Thymus (tissue), 14 donors: ENCODE measurements at places on chromosomes 5 and 9. TPM values are rescaled to one million over a fixed set of nuclear protein-coding genes. Genes with fewer than 3 reads are reported as not detected.

The PCDHGA1 gene
- total RNA-seq: 0.09 TPM

The ARL14EPL gene
- total RNA-seq: not detected

The RNF44 gene
- 19.3 TPM for total RNA-seq

The PCDHGA7 gene
- 0.28 TPM for total RNA-seq

The SLC34A1 gene
- 0.05 TPM for total RNA-seq

The FOXD4L5 gene
- 0.09 TPM for total RNA-seq

The ZSWIM6 gene
- total RNA-seq: 3.7 TPM

DNA sequence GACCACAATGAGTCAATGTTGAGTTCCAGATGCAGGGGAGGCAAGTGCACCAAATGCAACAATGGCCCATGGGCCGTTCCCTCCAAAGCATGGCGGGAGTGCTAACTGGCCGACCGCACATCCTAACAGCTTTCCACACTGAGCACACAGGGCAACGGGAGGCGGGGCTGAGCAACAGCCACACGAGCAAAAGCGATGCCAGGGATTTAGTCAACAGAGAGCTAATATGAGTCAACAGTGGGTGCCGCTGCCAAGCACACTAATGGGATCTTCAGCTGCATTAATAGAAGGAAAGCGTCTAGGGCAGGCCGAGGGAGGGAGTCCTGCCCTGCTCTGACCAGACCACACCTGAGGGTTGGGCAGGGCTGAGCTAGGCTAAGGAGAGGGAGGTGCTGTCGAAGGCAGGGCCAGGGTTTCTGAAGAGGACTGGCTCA lies 4.6 kb downstream of the EPB41L4B start:
- DNase-seq: no peak

GRCh38 chr9:35732800-35733541 lies 505 bp downstream of the CREB3 start:
- DNase-seq: no peak

DNA sequence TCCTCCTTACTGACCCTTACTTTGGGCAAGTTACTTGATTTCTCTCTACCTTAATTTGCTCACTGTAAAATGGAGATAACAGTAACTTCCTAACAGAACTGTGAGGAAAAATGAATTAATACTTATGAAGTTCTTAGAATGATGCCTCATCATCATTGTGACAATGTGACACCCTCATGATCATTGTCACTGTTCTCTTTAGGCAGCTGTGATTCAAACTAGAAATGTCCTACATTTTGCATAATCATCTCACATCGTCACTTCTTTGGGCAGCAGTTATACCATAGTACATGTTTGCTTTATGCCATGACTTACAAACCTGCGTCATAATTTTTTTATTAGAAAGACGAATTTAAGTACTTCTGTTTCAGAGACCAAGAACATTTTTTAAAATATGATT lies 9.7 kb downstream of the SLC30A5 start:
- no peak for DNase-seq

DNA sequence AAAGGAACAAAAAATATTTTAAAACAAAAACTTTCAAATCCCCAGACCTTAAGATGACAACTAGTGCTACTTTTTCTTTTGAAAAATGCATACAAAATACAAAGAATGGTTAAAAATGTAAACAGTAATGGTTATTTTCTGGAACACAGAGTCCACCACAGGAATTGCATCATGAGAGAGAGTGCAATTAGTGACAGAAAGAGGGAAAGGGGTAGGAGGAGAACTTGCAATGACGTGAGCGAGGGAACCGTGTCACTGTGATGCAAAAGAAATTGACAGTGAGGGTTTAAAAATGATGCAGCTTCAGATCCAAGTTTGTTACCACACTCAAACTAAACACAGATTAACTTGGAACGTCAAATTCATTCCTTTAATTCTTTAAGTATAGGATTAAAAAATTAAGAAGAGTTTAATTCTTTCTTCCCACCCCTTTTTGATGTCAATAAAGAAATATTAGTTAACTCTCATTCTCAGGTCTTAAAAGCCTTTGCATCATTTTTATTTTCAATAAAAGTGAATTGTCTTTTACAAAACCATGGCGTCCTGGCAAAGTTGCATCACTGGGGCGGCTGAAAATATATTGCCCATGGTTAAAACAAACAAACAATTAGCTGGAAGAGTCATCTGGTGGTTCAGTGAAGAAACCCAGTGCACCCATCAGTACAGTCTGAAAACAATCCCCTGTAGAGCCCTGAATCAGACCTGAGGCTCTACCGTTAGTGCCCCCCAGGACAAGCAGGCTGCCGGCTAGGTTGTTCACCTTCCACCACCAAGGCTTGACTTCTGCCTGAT lies 39.5 kb downstream of the MACROH2A1 start:
- no peak for DNase-seq

GRCh38 chr9:119956111-119956510 lies 586.9 kb upstream of the BRINP1 start:
- no peak for DNase-seq

GRCh38 chr9:2574203-2574602 lies 47.4 kb upstream of the VLDLR start:
- no peak for DNase-seq

- DNase-seq: no peak
These were observed 5.7 kb downstream of the PCSK5 start for GRCh38 chr9:75896193-75896592.

DNA sequence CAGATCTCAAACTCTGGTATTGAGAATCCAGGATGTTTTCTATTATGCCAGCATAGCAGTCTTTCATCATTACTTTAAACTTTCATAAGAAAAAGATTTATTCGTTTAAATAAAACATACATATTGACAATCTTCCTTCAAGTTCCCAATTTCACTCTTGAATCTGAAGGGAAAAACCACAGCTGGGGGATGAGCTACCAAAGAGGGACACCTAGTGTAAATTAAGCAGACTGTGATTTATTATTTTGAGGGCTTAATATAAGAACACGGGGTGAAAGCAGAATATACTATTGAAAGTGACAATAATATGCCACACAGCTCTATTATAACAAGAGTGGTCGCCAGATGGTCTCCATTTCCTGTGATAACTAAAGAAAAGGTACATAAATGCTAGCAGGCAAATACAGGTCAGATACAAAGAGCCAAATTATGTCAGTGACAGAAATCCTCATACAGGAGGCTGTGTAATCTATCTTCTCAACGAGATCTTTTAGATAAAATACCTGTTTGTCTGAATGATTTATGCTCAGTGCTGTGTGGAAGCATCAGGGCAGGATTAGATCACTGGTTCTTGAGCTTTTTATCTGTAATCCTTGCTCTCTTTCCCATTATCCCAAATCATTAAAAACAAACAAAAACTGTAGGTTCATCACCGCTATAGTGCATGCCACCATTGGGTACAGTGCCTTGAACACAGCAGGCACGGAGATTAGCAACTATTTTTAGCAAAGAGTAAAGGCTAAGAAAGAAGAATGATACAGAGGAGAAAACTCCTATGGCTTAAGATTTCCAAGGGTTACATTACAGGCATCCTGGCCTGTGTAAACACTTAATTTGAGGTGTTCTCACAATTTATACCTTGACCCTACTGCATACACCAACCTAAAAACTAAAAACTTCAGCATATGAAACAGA lies 116.6 kb downstream of the DROSHA start:
- DNase-seq: no peak

- DNase-seq: no peak
These were observed 216.2 kb downstream of the PTPRD start for GRCh38 chr9:10396615-10397014.

DNA sequence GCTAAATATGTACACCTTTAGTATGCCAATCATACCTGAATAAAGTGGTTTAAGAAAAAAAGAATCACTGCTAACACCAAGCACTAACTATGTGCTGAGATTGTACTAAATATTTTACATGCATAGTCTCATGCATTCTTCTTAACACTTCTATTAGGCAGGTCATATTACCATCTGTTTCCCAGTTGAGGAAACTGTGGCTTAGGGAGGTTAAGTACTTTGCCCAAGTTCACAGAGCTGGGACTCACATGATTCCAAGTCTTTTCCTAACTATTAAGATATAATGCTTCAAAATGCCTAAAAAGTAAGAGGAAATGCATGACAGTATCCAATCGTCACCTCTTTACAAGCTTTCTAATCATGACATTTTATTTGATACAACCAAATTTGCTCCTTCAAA lies 69.2 kb upstream of the PLPP6 start:
- no peak for DNase-seq

DNA sequence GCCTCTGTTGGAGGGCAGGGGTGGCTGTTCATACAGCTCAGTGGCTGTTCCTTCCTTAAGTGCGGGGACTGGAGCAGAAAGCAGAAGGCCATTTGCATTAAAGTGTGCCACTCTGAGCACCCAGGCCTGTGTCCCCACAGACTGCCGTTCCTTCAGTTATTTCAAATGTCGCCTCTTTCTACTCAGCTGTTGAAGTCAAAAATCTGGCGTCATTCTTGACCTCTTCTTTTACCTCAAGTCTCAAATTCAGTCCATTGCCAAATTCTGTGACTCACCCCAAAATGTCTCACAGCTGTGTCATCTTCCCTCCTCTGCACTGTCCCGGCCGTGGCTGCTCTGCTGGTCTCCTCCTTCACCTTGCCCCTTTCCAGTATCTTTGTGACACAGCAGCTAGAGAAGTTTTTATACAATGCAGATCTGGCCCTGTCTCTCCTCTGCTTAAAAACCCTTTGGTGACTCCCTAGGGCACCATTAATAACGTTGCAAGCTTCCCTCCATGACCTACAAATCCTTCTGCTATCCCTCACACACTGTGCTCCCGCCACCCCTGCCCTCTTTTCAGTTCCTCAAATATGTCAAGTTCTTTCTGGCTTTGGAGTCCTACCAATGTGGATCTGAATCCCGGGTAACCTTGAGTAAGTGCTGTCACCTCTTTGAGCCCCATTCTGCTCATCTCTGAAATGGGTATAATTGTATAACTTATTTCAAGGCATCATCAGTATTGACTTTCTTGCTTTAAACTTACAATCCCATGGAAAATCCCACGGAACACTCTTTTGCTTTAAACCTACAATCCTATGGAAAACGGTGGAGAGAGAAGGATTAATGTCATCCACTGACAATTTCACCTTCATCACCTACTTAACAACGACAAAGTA lies 98.3 kb upstream of the BOD1 start:
- DNase-seq: no peak

- DNase-seq: no peak
These were observed 137.6 kb upstream of the GPR151 start for GRCh38 chr5:146653560-146653959.

DNA sequence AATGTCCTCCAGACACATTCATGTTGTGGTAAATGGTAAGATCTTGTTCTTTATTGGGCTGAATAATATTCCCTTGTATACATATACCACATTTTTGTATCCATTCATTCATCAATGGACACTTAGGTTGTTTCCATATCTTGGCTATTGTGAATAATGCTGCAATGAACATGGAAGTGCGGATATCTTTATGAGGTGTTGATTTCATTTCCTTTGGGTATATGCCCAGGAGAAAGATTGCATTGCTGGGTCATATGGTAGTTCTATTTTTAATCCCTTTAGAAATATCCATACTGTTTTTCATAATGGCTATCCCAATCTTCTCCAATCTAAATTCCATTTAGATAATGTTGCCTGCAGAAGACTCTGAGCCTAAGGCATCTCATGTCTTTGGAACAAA lies 78.0 kb upstream of the TNC start:
- DNase-seq: no peak

- no peak for DNase-seq
These were observed 180.0 kb downstream of the KIF4B start for GRCh38 chr5:155193483-155194107.

GRCh38 chr5:167008705-167009104 lies 1282.7 kb upstream of the WWC1 start:
- no peak for DNase-seq

- DNase-seq: no peak
These were observed 34.6 kb downstream of the GADD45G start for GRCh38 chr9:89639367-89639795.

DNA sequence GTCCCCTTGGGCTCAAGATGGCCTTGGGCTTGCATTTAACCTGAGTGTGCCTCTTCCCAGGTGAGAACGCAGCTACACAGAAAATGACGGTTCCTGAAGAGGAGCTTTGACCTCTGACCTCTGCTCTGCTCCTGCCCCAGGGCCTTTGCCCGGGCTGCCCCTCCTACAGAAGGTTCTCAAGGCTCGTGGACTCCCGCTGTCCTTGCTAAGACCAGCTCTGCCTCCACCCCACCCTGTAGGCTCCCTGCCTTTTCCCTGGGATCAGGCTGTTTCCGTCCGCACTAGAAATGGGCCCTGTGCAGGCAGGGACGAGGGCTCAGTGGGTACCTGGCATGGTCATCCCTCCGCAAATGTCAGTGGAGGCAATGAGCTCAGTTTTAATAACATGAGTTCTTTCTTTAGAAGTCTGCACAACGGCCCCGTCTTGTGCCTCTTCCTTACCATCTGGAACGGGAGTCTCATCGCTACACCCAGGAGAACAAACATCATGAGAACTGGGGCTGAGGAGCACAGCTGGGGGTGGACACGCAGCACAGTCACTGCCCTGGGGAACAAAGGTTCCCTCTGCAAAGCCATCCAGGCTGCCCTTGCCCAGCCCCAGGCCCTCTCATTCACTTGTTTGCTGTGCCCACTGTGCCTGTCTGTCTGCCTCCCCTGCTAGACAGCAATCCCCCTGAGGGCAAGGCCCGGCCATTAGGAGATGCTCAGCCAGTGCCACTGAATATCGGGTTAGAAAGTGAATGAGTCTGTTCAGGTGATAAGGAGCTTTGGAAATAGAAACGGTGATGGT lies 26.7 kb upstream of the LPCAT1 start:
- no peak for DNase-seq

- no peak for DNase-seq
These were observed 1824.4 kb upstream of the CDH9 start for GRCh38 chr5:28862860-28863196.

- peak; percentile 88 for DNase-seq
These were observed 14.8 kb downstream of the AKNA start for GRCh38 chr9:114372921-114373448.

DNA sequence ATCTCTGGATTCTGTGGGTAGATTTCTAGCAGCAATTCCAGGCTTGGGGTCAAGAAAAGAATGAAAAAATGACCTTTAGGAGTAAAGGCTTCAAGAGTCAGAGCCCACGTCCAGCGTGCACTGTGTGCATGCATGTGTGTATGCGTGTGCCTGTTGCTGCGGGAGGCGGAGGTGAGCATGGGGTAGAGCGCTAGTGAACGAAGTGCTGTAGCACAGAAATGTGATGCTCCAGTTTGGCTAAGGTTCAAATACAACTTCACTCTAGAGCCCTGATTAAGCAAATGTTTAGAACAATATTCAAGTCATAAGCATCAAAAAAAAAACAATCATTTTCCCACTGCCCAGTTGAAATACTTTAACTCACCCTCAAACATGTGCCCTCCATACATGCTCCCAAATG lies 403.9 kb downstream of the ZNF608 start:
- DNase-seq: no peak

DNA sequence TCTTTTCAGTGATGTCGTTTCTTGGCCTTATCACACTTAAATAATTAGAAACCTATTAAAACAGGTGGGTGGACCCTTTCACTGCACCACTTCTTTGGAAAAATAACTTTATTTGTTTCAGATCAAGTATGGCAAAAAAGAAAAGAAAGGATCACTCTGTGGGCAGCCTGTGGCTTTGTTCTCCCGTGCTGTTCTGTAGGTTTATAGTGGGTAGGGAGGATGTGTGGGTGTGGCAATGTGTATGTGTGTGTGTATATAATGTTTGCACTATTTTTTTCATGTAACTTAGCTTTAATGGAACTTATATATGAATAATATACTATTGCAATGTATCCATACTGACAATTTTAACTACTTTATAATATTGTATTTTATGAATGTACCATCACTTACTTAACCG lies 85.9 kb downstream of the ACTBL2 start:
- no peak for DNase-seq

GRCh38 chr5:142397178-142397577 lies 72.4 kb upstream of the SPRY4 start:
- DNase-seq: no peak
